A549 treated with DMSO at 1 μM for 4 hours (cell line): ENCODE measurements at places on chromosomes 7 and 10. TPM values are rescaled to one million over a fixed set of nuclear protein-coding genes. Genes with fewer than 3 reads are reported as not detected.

TMEM106B gene
- total RNA-seq, result 29.3 to 44.8 TPM (median 37.6 TPM) in 5 replicates

NPC1L1 gene
- total RNA-seq, result 0.06 to 0.09 TPM (median 0.08 TPM) in 4 of 5 replicates, not detected in the other

PTPN20 gene
- 4.1 to 4.9 TPM (median 4.7 TPM) in 5 replicates for total RNA-seq

FOXI2 gene
- not detected in 5 replicates for total RNA-seq

COL1A2 gene
- total RNA-seq, result 0.03 to 0.16 TPM in 2 of 5 replicates, not detected in the others

TMUB1 gene
- total RNA-seq, result 34.7 to 58.3 TPM (median 48.2 TPM) in 5 replicates

FGF8 gene
- total RNA-seq, result 0.08 TPM in 1 of 5 replicates, not detected in the others

PLAU gene
- 142 to 163 TPM (median 157 TPM) in 5 replicates for total RNA-seq

GSDME gene
- total RNA-seq, result 29.4 to 38.0 TPM (median 32.6 TPM) in 5 replicates

PHYHIPL gene
- 0.24 to 0.54 TPM (median 0.33 TPM) in 5 replicates for total RNA-seq

STAG3 gene
- 0.08 to 0.27 TPM (median 0.14 TPM) in 4 of 5 replicates, not detected in the other for total RNA-seq

SPDYE1 gene
- total RNA-seq, result not detected in 5 replicates
